ENCODE measurements at places on chromosomes 3 and 15.

DNA sequence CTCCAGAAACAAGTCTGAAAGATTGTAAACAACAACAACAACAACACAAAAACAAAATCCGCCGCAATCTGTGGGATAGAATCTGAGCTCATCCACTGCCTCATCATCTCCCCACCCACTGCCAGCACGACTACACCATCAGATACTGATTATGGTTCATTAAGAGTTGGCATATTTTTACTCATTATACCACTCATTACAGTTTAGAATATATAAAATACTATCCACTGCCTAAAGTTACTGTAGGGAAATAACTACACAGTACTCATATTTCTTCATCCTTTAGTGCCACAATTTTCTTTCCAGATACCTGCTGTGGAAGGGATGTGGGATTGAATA lies 152.5 kb upstream of the PEX5L start:
- no peak for DNase-seq

DNA sequence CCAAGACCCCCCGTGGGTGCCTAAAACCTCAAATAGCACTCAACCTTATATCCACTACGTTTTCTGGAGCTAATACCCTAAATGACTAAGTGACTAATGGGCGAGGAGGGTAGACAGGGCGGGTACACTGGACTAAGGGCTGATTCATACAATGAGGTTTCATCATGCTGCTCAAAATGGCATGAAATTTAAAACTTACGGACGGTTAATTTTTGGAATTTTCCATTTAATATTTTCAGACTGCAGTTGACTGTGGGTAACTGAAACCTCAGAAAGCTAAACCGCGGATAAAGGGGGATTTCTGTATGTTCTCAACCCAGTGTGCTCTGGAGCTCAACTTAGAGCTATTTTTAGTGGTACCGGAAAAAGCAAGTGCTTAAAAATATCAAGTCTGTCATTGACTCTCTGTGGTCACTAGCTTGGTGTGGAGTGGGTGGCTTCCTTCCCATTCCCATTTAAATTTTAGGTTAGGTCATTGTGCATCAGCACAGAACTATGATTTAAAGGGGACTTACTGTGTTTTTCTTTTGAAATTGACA lies 72.9 kb downstream of the LRRC28 start:
- no peak for DNase-seq

- DNase-seq, result no peak
Measured at GRCh38 chr3:171806200-171807128, 3.8 kb downstream of the PLD1 start.

GRCh38 chr3:72990701-72991395 lies 5.8 kb upstream of the PPP4R2 start:
- DNase-seq, result no peak

DNA sequence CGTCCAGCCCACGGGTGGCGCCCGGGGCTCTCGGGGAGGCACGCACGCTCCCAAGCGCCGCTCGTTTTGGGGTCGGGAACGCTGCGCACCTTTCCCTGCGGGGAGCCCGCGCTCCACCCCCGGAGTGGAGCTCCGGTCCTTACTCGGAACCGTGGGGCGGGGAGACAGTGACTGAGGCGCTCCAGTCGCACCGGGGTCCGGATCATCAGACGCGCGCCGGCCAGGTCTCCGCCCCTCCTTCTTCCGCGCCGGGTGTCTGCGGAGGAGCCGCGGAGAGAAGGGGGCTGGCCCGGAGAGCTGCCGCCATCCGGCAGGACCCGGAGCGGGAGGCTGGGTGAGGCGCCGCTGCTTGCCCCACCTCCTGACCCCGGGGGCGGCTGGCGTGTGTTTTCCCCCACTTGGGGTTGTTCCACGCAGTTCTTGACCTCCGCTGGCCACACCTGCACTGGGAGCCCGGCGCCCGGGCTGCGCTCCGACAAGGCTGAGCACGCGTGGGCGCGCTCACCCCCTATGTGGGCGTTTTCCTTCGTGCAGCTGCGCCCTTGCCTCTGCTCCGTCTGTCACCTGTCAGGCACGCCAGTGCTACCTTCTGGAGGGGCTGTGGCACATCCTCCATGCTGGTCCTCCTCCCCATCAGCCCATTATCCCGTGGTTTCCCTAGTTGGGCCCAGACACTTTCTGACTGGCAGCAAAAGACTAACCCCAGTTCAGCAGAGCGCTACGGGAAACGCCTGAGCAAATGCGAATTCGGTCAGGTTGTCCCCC lies at the start of gene MCF2L2:
MCF2L2 (minus strand) TSS at position 173 of the 765 bp plus-strand sequence. CDS start 642 bp downstream, outside the sequence.
- peak; percentile 74 for DNase-seq

- peak; percentile 0 for DNase-seq
Measured at GRCh38 chr3:6182476-6182875, 678.4 kb upstream of the GRM7 start.

GRCh38 chr15:29376590-29376989 lies 107.0 kb upstream of the NSMCE3 start:
- no peak for DNase-seq

DNA sequence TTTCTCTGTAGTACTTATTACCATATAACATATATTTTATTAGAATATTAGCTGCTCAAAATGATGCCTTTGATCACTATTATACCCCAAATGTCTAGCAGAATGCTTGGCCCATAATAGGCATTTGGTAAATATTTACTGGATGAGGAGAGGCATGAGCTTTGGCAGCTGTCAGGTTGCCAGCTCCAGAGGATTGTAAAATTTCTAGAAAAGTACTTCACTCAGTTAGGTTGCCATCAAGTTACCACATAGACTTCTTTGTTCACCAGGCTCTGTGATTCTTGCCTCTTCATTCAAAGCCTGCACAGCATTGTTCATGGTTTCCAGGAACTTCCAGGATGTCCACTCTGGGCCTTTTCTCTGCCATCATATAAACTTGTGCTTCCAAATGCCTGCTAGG lies 582.8 kb downstream of the PDCD6IP start:
- DNase-seq, result no peak
